Epithelial cell of proximal tubule (primary cell): ENCODE measurements at places on chromosomes 11 and 22.
A peak's percentile ranks its signal among the peaks of the same experiment; 100 is the strongest.

DNA sequence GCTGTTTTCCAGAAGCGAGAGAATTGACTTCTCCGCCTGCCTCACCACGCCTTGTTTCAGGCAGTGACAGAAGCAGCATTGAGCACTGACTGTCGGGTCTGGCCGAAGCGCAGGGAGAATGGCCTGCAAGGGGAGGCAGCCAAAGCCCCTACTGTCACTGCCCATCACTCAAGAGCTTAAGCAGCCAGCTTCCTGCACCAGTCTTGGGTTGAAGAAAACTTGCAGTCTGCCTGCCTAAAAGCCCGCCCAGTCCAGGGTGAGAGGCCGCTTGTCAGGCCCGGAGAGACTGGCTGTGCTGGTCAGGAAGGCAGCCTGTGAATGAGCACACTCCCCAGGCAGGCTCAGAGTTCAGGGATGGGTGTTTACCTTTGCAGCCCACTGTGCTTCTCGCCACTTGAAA is 108.3 kb downstream of the PKNOX2 start:
- DNase-seq = no peak

DNA sequence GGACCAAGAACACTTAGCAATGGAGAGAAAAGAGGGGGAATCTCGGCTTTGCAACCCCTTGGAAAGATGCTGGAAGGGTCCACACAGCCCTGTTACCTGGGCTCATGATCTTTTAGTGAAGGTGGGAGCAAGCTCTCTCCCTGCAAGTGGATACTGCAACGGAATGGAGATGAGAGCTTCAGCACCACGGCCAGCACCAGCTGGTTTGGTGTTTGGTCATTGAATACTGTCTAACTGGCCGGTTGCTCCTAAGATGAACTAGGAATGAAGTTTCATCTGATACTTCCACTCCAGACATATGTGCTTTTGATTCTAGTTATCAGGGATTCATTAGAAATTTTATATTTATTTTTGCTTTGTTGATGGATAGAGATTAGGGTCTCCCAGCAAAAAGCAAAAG is 16.3 kb downstream of the HTR3A start:
- DNase-seq = no peak

- DNase-seq = no peak
Observed at GRCh38 chr11:130514316-130514715, 65.9 kb downstream of the ADAMTS15 start.

DNA sequence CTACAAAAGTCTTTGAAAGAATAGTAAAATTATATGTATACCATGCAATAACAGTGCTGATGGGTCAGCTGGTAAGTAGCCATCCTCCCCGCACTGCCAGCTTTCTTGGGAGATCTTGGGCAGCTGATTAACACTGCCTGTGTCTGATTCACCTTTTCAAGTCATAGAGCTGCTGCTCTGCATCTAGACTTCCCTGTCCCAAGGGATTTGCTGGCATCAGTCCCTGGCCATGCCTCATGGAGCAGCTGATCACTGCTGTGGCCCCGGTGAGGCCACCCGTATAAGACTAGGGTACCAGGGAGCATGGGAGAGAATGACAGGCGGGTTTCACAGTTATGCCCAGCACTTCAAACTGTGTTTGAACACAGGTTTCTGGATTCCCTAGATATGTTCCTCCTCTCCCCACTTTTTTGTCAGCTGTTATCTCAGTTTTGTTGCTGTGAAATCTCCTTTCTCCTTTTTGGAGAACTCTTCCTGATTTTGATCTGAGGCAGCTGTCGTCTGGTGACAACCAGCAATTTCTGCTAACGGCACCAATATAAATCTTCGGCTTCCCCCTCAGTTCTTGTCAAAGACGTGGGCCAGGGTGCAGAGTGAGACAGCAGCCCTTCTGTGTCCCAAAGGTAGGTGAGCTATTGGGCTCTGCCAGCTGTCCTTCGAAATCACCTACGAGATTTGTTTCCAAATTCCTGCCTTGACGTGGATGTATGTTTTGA is 438.9 kb downstream of the NTM start:
- DNase-seq = no peak

- no peak for DNase-seq
Observed at GRCh38 chr11:95668131-95668530, 121.5 kb downstream of the FAM76B start.

DNA sequence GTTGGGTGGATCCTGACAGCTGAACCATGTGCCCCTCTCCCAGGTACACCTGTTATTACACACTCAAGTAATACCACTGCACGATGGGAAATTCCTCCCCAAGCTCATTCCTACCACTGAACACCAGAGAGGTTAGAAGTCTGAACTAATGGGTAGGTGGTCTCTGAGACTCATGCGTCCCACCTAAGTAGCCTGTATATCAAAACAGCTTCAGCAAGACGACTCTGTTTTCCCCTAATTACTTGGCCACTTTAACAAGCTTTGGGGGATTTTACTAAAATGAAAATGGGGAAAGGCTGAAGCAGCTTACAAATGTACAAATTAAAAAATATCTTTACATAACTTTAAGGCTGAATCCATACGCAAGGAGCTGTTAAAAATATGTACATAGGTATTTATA is 29.4 kb downstream of the LGR4 start:
- DNase-seq = no peak

- DNase-seq = no peak
Observed at GRCh38 chr11:100793525-100793924, 106.4 kb downstream of the ARHGAP42 start.

- DNase-seq = no peak
Observed at GRCh38 chr11:32435152-32435480, 223 bp downstream of the WT1 start.

DNA sequence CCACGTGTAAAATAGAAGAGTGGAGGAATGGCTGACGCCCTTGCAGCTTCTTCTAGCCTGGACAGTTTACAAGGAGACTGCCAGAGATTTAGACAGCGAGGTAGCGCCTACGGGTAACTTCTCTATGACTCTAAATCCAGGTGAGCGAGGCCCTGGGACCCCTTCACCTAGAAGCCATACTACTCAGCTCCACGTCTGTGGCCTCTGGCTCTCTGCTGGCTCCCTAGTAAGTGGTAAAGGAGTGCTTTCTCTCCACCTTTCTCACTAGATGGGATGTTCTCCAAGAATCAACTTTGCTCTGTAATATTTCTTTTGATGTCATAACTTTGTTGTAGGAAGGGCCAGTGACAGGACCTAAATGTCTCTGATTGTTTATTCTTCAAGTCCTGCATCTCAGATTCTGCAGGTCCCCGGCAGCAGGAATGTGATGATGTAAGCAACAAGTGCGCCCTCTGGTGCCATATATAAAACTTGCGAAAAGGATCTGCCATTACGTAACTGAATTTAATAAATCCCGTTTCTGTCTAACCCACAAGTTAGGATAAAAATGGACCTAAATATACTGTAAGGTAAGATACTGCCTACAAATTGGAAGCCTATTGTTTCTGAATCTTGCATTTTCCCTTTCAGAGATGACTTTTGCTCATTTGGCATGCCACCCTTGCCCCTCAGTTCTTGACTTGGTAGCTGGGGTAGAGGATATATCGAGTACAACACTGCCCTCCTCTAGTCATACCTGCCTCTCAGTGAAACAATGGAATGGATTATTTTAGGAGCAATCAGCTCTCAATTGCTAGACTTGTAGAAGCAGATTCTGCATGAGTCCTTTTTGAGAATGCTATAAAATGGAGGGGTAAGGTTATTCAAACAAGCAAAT is 11.0 kb upstream of the PTPN5 start:
- peak; percentile 19 for DNase-seq

GRCh38 chr11:1852877-1853276 is at the start of gene LSP1:
Gene LSP1 (plus strand): TSS chr11:1853084. CDS start chr11:1853145, 61 bp downstream.
- DNase-seq = no peak

- DNase-seq = no peak
Observed at GRCh38 chr11:83823461-83824025, 537.4 kb upstream of the CCDC90B start.

GRCh38 chr11:121683791-121684190 is 231.0 kb upstream of the SORL1-AS1 start:
- DNase-seq = no peak

GRCh38 chr22:22094514-22094913 is 111.9 kb upstream of the TOP3B start:
- DNase-seq = no peak

DNA sequence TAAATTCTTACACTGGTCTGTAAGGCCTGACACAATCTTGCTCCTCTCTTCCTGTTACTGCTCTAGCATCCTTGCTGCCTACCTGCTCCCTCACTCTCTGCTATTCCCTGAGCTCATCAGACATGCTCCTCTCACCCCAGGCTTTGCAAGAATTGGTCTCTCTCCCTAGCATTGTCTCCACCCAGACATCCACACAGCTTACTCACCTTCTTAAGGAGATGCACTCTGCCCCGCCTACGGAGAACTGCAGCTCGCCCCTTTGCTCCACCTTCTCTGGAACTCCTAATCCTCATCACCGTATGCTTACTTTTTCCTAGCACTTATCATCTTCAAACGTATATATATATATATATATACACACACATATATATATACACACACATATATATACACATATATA is 23.3 kb upstream of the TMPRSS5 start:
- no peak for DNase-seq

DNA sequence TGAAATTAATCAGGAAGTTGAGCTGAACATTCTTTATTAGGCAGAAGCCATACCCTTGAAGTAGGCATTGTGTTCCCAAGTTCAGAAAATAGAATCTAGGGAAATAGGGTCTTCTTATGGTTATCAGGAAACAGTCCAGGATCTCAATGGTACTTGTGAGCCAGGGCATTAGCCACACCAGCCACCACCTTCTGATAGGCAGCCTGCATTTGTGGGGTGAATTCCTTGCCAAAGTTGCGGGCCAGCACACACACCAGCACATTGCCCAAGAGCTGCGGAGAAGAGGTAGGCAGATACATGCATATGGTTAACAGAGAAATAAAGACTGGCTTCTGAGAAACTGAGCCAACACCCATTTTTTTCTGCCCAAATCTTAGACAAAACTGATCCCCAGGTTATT is 1.5 kb downstream of the HBD start:
- no peak for DNase-seq

DNA sequence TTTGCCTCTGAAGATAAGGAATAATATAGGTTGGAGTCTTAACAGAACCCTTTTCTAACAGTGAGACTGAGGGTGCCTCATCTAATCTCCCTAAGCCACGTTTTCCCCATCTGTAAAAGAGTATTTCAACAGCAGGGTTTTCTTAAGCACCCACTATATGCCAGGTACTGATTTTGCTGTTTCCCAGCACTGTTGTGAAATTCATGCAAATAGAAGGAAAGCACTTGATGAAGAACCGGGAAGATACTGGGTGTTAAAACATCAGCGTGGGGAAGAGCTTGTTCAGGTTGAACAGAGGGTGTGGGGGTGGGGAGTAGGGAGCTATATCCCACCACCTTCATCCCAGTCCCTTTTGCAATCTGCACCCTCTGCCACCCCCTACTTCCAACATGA is 2.8 kb downstream of the HMOX1 start:
- no peak for DNase-seq

GRCh38 chr11:125123947-125124617 is 12.7 kb upstream of the TMEM218 start:
- DNase-seq = no peak

DNA sequence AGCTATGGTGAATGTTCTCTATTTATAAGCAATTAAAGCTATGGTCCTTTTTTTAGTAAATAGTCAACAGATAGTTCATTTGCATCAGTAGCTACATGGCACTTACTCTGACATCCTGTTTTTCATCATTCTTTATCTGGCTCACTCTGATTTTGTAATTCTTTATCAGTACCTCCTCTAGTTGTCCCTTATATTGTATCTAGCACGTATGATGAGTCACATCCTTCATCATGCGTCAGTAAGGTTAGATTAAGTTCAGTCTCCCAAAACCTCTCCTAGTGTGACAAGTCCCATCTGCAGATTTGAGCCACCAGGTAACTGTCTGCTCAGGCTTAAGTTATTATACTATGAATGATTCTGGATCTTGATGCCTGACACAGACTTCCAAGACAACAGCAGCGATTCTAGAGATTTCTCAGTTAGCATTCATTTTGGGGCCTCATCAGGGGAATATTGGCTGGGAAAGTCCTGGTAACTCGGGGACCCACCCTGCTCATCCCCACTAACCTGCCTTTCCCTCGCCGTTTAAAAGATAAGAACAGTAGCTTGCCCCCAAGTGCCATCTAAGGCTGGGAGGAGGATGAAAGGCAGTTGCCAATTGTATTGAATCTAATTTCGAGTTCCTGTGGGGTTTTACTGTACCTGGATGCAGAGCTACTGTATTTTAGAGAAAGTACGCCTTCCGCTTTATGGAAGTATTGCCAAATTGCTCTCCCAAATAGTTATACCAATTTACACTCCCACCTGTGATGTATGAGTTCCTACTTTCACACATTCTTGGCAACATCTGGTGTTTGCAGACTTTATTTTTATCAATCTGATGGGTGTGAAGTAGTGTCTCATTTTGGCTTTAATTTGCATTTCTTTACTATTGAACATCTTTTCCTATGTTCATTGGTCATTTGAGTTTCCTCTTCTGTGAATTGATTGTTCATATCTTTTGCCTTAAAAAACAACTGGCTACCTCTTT is 55.9 kb downstream of the ZC3H12C start:
- no peak for DNase-seq

GRCh38 chr11:97772705-97773104 is 1248.0 kb upstream of the CNTN5 start:
- DNase-seq = no peak

GRCh38 chr22:23166841-23167616 is 13.3 kb upstream of the BCR start:
- DNase-seq = no peak

- DNase-seq = no peak
Observed at GRCh38 chr11:66418986-66419308, 1.9 kb upstream of the NPAS4 start.

GRCh38 chr22:39365492-39365780 is 15.6 kb downstream of the SYNGR1 start:
- DNase-seq = no peak
